ENCODE measurements at places on chromosomes 13 and 19. TPM values are rescaled to one million over a fixed set of nuclear protein-coding genes. Genes with fewer than 3 reads are reported as not detected.

DNA sequence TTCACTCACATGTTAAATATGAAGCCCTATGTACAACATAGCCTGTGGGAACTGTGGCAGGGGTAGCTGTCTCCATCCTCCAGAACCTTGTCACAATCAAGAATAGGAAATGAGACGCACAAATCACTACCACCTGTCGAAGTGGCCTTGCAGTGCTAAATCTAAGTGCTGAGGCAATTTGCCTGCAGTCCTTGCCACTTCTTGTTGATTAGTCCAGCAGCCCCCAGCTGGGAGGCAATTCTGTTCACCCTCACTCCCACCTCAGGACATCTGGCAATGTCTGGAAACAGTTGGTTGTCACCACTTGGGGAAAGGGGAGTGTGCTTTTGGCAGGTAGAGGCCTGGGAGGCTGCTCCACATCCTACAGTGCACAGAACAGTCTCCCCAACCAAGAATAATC lies 10.7 kb downstream of the RFX2 start:
- DNase-seq: no peak

- DNase-seq: no peak
Observed at GRCh38 chr19:9161427-9161826, 17.4 kb upstream of the OR7D2 start.

DNA sequence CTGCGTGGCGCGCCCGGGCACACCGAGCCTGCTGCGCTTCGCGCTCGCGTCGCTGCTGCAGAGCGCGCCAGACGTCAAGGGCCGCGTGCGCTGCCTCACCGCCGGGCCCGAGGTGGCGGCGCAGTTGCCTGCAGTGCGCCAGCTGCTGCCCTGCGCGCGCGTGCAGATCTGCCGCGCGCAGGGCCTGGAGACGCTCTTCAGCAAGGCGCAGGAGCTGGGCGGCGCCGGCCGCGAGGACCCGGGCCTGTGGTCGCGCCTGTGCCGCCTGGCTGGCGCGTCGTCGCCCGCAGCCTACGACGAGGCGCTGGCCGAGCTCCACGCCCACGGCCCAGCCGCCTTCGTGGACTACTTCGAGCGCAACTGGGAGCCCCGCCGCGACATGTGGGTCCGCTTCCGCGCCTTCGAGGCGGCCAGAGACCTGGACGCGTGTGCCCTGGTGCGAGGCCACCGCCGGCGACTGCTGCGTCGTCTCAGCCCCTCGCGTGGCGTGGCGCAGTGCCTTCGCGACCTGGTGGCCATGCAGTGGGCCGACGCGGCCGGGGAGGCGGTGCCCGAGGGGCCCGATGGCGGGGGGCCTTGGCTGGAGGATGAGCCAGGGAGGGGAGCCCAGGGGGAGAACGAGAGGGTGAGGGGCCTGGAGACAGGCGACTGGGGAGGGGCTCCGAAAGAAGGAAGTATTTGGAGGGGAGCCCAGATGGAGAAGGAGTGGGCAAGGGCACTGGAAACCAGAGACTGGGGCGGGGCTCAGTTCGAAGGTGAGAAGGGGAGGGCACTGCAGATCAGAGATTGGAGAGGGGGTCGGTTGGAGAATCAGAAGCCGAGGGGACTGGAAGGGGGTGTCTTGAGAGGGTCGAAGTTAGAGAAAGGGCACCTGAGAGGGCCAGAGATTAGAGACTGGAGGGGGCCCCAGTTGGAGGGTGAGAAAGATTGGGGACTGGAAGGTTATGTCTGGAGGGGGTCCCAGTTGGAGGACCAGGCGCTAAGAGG lies 24.7 kb downstream of the ZSWIM9 start:
- DNase-seq: no peak

- DNase-seq: no peak
Observed at GRCh38 chr13:33537676-33538075, 252.1 kb upstream of the STARD13 start.

DNA sequence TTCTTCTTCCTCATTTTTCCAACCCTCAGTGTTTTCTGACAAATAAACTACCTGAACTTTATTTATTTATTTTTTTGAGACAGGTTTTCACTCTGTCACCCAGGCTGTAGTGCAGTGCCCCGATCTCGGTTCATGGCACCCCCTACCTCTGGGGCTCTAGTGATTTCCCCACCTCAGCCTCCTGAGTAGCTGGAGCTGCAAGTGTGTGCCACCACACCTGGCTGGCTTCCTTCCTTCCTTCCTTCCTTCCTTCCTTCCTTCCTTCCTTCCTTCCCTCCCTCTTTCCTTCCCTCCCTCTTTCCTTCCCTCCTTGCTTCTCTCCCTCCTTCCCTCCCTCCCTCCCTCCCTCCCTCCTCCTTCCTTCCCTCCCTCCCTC lies 32.3 kb downstream of the KCTD4 start:
- DNase-seq: no peak

GRCh38 chr19:30091456-30091855 lies 149.4 kb downstream of the URI1 start:
- DNase-seq: no peak

- no peak for DNase-seq
Observed at GRCh38 chr19:54179921-54180461, 7.0 kb upstream of the TMC4 start.

TSSK6 gene
- total RNA-seq: 1.3 TPM

ZNF578 gene
- total RNA-seq: 1.5 TPM

RASL11A gene
- 9.3 TPM for total RNA-seq

- DNase-seq: no peak
Observed at GRCh38 chr13:59680429-59681024, 483.2 kb downstream of the DIAPH3 start.

KLK6 gene
- total RNA-seq: not detected

DNA sequence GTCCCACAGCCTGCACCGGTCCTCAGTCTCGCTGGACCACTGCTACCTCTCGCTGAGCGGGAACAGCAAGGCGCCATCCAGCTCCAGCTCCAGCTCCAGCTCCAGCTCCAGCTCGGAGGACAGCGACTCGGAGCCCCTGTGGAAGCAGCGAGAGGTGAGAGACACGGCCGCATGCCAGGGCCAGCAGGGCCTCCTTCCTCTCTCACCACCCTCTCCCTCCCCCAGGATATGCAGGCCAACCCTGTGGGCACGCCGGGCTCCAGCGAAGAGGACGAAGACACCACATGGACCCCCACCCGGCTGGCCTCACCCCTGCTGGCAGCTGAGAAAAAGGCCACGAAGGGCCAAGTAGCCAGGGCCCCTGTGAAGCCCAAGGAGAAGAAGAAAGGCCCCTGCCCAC lies 7.3 kb downstream of the SIX5 start:
- DNase-seq: no peak

GRCh38 chr13:44934724-44935123 lies 54.5 kb downstream of the NUFIP1 start:
- DNase-seq: no peak

DNA sequence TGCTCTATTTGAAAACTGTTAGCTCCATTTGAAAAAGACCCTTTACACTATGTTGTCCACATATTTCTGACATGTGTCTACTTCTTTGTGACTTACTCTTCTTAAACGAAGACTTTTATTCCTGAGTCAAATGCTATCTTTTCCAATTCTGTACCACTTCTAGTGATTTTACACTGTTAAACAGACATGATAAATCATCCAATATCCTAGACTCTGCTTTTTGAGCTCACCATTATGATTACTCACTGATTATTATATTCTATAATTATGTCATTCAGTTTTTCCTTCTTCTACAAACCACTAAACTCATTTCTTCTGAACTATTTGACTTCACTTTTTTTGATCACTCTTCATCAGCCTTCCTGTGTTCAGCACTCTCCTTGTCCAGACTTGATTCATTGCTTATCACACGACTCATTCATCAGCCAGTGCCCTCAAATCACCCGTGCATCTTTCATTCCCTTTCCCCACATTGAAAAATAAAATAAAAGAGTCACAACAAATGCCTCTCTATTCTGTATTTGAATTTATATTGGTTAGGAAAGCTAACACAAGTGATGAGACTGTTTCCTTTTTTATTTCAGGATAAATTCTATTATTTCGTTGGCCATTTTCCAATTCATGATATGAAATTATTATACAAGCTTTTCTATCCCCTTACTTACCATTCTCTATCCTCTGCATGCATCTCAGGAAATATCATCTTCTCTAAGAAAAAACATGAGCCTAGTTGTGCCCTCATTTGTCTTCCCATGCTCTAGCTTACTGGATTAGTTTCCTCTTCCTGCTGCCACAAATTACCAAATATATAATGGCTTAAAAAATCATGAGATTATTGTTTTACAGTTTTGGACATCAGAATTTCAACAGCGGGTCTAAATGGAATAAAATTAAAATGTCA lies 1482.1 kb upstream of the MIR17HG start:
- no peak for DNase-seq

DNA sequence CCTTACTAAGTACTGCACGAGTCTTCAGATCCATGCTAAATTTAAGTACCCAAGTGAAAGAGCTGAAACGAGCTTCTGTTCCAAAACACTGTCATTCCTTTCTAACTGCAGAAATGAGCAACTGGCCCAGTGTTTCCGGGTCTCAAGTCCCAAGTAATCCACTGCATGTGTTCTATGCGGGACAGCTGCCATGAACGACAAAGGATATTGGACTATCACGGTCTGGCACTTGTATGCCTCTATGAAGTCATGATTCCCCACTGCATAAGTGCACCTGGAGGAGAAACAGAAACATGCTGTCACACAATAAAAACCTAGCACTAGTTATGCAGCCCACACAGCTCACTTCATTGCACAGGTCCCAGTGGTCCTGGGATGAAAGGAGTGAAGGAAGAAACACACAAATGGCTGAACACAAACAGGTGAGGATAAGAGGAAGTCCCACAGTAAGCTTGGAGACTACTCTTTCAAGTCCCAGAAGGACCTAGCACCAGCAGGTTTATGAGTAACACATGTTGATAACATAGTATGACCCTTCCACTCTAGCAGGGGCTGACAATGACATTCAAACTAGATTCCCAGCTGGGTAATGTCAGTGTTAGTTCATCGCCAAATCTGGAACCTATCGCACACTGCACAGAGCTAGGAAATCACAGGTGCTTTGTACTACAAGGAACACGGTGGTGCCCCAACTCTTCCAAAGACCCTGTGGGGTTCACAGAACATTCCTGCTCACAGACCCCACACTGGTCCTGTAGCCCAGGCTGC lies 11.3 kb downstream of the PCID2 start:
- DNase-seq: no peak

- no peak for DNase-seq
Observed at GRCh38 chr13:87124785-87125074, 546.4 kb upstream of the SLITRK5 start.

RGCC gene
- 94.8 TPM for total RNA-seq

ZNF71 gene
- total RNA-seq: 9.8 TPM

DNA sequence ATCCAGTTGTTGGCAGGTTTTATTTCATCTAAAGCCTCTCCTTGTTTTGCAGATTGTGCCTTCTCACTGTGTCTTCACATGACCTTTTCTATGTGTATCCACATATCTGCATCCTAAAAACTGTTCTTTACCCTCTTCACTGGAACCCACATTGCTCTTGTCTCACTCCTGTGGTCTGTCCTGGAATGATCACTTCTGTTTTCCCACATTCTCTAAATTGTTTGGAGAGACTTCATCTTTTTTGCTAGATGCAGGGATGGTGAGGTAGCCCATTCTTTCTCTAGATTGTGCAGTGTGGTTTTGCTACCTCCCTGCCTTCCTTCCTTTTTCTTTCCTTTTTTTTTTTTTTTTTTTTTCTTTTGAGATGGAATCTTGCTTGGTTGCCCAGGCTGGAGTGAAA lies 608.6 kb upstream of the MIR17HG start:
- DNase-seq: no peak

GNA15 gene
- total RNA-seq: 0.74 TPM

- no peak for DNase-seq
Observed at GRCh38 chr13:47903836-47904235, 97.2 kb downstream of the SUCLA2 start.

- DNase-seq: no peak
Observed at GRCh38 chr13:23279321-23279720, 98.5 kb downstream of the SGCG start.

- DNase-seq: no peak
Observed at GRCh38 chr13:36352350-36352749, 6.2 kb upstream of the SPART start.

- no peak for DNase-seq
Observed at GRCh38 chr19:17711851-17712250, 7.4 kb upstream of the MAP1S start.

GRCh38 chr13:67120872-67121531 lies 109.1 kb downstream of the PCDH9 start:
- no peak for DNase-seq

- DNase-seq: no peak
Observed at GRCh38 chr13:54643863-54644262, 1615.2 kb downstream of the OLFM4 start.

C5AR2 gene
- 3.3 TPM for total RNA-seq

- DNase-seq: no peak
Observed at GRCh38 chr19:4391306-4391693, 9.0 kb downstream of the SH3GL1 start.

ONECUT3 gene
- not detected for total RNA-seq

DNA sequence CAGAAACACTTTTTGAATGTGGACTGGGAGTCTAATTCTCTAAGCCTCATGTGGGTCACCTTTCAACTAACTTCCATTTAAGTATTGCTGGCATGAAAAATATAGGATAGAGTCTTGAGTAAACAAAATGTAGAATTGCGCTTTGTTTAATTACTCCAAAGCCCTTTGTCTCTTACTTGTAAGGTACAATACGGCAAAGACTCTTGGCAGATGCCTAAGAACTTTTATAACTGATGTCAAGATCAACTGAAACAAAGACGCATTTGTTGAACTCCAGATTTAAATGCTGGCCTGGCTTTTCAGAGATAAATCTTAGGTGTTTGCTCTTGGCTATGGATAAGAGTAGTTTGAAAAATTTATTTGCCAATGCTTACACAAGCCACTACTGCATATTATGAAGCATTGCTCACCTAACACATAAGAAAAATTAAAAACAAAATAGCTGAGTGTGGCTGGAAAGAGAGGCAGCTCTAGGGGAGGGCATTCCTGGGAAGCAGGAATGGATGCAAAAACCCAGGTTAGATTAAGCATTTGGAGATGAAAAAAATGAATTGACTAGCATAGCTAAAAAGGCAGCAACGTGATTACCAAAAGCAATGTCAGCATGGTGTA lies 107.3 kb upstream of the STARD13 start:
- DNase-seq: no peak

METTL21C gene
- total RNA-seq: not detected

- DNase-seq: no peak
Observed at GRCh38 chr13:30486230-30487074, 20.7 kb upstream of the HMGB1 start.

GRCh38 chr19:44820648-44821609 lies 12.0 kb downstream of the BCAM start:
- DNase-seq: peak; percentile 70

OR10H1 gene
- total RNA-seq: not detected

ZNF415 gene
- 14.1 TPM for total RNA-seq

TBXA2R gene
- 1.1 TPM for total RNA-seq

EXOSC5 gene
- 8.5 TPM for total RNA-seq

GRCh38 chr19:2302319-2303210 lies 5.4 kb downstream of the LINGO3 start:
- peak; percentile 66 for DNase-seq

- no peak for DNase-seq
Observed at GRCh38 chr13:41137951-41138350, 5.3 kb upstream of the KBTBD6 start.

GRCh38 chr13:85520445-85520844 lies 278.8 kb downstream of the SLITRK6 start:
- no peak for DNase-seq

- DNase-seq: no peak
Observed at GRCh38 chr19:36153126-36153525, 879 bp upstream of the COX7A1 start.
